Calu3 (cell line): ENCODE measurements at places on chromosomes 1 and 21. TPM values are rescaled to one million over a fixed set of nuclear protein-coding genes. Genes with fewer than 3 reads are reported as not detected.
A peak's percentile ranks its signal among the peaks of the same experiment; 100 is the strongest.

DNA sequence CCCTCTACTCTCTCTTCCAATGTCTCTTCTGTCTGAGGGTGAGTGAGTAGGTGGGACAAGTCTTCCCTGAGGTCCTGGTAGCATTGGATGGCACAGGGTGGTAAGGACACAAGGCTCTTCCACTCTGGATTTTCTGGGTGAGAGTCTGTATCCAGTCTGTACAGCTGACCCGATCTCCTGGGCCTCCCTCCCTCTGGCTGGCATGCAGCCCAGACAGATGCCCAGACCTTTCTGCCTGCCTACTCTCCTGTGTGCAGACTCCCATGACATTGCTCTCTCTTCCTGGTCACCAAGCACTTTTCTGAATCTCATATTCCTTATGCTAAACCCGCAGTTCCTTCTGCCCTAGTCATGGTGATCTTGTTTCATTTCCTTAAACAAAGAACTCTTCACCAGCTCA lies 100.3 kb downstream of the GRIK3 start:
- no peaks in the 10 kb centered on the region for H3K36me3 ChIP-seq
- no peak for DNase-seq
- H3K4me1 ChIP-seq = no peaks in the 10 kb centered on the region
- H3K27ac ChIP-seq = no peak overlapping the region

GRCh38 chr1:193555662-193556441 lies 369.4 kb upstream of the B3GALT2 start:
- no peak overlapping the region for H3K27ac ChIP-seq
- H3K4me3 ChIP-seq = no peak overlapping the region
- no peaks in the 10 kb centered on the region for H3K27me3 ChIP-seq
- DNase-seq = no peak

GRCh38 chr1:218930472-218931241 lies 243.0 kb upstream of the LYPLAL1 start:
- no peaks in the 10 kb centered on the region for H3K36me3 ChIP-seq
- H3K4me1 ChIP-seq = peaks cover 17% of the 10 kb centered on the region
- no peak overlapping the region for H3K4me3 ChIP-seq
- no peaks in the 10 kb centered on the region for H3K27me3 ChIP-seq

DNA sequence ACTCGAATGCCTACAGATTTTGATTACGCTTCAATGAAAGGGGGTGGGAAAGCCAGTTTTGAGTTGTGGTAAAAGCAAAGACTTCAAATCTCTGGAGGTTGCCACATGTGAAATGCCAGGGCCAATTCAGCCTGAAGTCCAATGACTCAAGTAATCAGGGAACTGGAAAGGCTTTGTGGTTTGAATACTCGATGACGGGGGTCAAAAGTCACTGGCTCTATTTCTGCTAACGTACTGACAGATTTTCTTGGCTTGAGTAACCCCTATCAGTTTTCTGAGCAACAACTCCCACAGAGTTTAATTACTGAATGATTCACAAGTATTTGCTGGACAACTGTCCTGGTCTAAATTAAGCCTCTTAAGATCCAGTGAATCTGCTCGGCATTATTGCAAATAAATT lies 152.2 kb downstream of the SIPA1L2 start:
- H3K27ac ChIP-seq = no peak overlapping the region
- H3K4me1 ChIP-seq = peaks cover 6% of the 10 kb centered on the region
- peak; percentile 47 for DNase-seq

DNA sequence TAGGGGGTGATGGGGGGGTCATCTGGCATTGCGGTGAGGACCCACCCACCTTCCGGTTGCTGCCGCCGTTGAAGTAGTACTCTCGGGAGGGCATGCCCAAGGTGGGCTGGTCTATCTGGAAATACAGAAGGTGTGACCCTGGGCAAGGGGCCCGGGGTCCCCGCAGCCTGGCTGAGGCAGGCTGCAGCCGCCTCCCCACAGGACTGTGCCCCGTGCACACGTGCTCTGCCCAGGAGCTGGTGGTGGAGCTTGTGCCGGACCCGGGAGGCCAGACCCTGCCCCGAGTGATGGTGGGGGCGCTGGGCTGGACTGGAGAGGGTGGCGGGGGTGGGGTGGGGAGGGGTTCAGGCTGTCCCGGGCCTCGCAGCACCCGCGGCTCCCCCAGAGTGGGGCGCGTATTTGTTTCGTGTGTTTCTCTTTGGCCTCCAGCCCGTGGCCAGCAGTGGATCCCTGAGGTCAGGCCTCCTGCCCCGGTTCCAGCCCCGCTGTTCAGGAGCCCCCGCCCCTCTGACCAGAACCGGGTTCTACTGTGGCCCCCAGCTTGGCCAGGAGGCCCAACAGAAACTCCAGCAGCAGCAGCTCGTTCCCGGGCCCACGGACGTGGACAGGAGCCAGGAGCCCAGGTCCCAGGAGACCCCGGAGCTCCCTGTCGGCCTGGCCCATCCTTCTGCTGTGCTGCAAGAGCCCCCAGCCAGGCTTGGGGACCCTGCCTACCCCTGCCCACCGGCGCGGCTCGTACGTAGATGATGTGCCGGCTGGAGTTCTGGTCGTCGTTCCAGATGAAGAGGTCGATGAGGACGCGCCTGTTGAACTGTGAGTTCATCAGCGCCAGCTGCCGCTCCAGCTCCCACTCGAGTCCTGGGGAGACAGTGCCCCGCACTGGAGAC lies 19.2 kb downstream of the PRXL2B start:
- H3K27ac ChIP-seq = no peak overlapping the region
- no peak overlapping the region for H3K4me3 ChIP-seq
- H3K4me1 ChIP-seq = no peaks in the 10 kb centered on the region
- H3K36me3 ChIP-seq = peaks cover 3% of the 10 kb centered on the region
- DNase-seq = no peak

DNA sequence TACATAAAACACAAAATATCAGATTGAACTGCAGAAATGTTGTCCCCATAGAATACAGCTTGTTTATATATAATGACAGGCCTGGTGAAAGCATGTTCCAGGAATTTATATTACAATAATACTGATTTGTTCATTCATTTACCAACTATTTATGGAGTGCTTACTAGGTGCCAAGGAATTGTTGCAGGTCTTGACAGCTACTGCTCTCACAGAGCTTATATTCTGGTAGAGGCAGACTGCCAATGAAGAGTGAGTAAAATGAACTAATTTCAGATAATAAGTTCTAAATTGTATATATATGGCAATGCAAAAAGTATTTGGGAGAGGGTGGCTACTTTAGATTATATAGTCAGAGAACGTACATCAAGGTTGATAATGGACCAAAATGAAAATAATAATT lies 152.0 kb downstream of the COQ8A start:
- H3K4me1 ChIP-seq = peaks cover 32% of the 10 kb centered on the region
- no peaks in the 10 kb centered on the region for H3K36me3 ChIP-seq
- no peaks in the 10 kb centered on the region for H3K27me3 ChIP-seq
- H3K4me3 ChIP-seq = no peak overlapping the region

Gene CCDC27
- total RNA-seq = not detected in 2 replicates

Gene ERICH3
- 0.15 and 0.35 TPM in 2 replicates for total RNA-seq

Gene FAM3B
- 0.47 and 0.71 TPM in 2 replicates for total RNA-seq

Gene LMOD1
- not detected in 2 replicates for total RNA-seq
